NCI-H460 (cell line): ENCODE measurements at places on chromosomes 1 and 21. TPM values are rescaled to one million over a fixed set of nuclear protein-coding genes. Genes with fewer than 3 reads are reported as not detected.

CCT8 gene
- 220 and 222 TPM in 2 replicates for total RNA-seq

ZNF683 gene
- not detected in 2 replicates for total RNA-seq

LCE2A gene
- not detected in 2 replicates for total RNA-seq

PDZK1IP1 gene
- not detected in 2 replicates for total RNA-seq

TDRD10 gene
- not detected in 2 replicates for total RNA-seq

DMBX1 gene
- 0.09 TPM in 1 of 2 replicates, not detected in the other for total RNA-seq

BRINP2 gene
- total RNA-seq, result 0.92 and 1.2 TPM in 2 replicates

RXFP4 gene
- total RNA-seq, result not detected in 2 replicates

FCRL6 gene
- total RNA-seq, result not detected in 2 replicates

AVPR1B gene
- not detected in 2 replicates for total RNA-seq

DCST1 gene
- total RNA-seq, result not detected in 2 replicates

C1orf210 gene
- 0.12 TPM in 1 of 2 replicates, not detected in the other for total RNA-seq

SHE gene
- total RNA-seq, result 0.02 TPM in 1 of 2 replicates, not detected in the other

NT5C1A gene
- total RNA-seq, result not detected in 2 replicates

SPRR2A gene
- not detected in 2 replicates for total RNA-seq

SLC5A9 gene
- not detected in 2 replicates for total RNA-seq

LINGO4 gene
- not detected in 2 replicates for total RNA-seq

RAVER2 gene
- total RNA-seq, result 11.8 and 13.2 TPM in 2 replicates

ISG20L2 gene
- 42.1 and 42.2 TPM in 2 replicates for total RNA-seq

MUTYH gene
- 10.1 and 10.9 TPM in 2 replicates for total RNA-seq

IL6R gene
- 4.9 and 7.6 TPM in 2 replicates for total RNA-seq

PIGR gene
- total RNA-seq, result not detected in 2 replicates

DFFB gene
- total RNA-seq, result 5.8 and 7.9 TPM in 2 replicates

PLEKHA6 gene
- total RNA-seq, result 0.07 and 0.14 TPM in 2 replicates

HAPLN2 gene
- total RNA-seq, result 0.52 TPM in 1 of 2 replicates, not detected in the other

FTCD gene
- total RNA-seq, result 0.22 TPM in 1 of 2 replicates, not detected in the other

LRRC38 gene
- not detected in 2 replicates for total RNA-seq

GLIS1 gene
- 0.05 and 0.09 TPM in 2 replicates for total RNA-seq

SRSF4 gene
- total RNA-seq, result 23.1 and 25.0 TPM in 2 replicates

ADAMTS5 gene
- total RNA-seq, result not detected in 2 replicates

RPTN gene
- not detected in 2 replicates for total RNA-seq

BTBD8 gene
- total RNA-seq, result 2.1 TPM in 2 replicates

SHISAL2A gene
- total RNA-seq, result not detected in 2 replicates

SLC25A24 gene
- 37.3 and 38.3 TPM in 2 replicates for total RNA-seq

TMPRSS3 gene
- 0.05 and 0.17 TPM in 2 replicates for total RNA-seq

SLAMF6 gene
- total RNA-seq, result not detected in 2 replicates

LMOD1 gene
- total RNA-seq, result not detected in 2 replicates

TENT5C gene
- total RNA-seq, result 0.09 and 0.12 TPM in 2 replicates

RHOU gene
- 1.3 and 1.7 TPM in 2 replicates for total RNA-seq

EXO1 gene
- total RNA-seq, result 123 and 144 TPM in 2 replicates

AADACL4 gene
- total RNA-seq, result not detected in 2 replicates

HCN3 gene
- total RNA-seq, result 1.4 and 1.6 TPM in 2 replicates

CPLANE2 gene
- total RNA-seq, result 3.9 and 4.0 TPM in 2 replicates

ITGB2 gene
- 0.84 and 0.92 TPM in 2 replicates for total RNA-seq

TRIM45 gene
- total RNA-seq, result 2.4 and 2.9 TPM in 2 replicates

CRYAA gene
- total RNA-seq, result not detected in 2 replicates
